Hindlimb muscle (tissue), 1 donor: ENCODE measurements at places on chromosomes 1 and 21.

DNA sequence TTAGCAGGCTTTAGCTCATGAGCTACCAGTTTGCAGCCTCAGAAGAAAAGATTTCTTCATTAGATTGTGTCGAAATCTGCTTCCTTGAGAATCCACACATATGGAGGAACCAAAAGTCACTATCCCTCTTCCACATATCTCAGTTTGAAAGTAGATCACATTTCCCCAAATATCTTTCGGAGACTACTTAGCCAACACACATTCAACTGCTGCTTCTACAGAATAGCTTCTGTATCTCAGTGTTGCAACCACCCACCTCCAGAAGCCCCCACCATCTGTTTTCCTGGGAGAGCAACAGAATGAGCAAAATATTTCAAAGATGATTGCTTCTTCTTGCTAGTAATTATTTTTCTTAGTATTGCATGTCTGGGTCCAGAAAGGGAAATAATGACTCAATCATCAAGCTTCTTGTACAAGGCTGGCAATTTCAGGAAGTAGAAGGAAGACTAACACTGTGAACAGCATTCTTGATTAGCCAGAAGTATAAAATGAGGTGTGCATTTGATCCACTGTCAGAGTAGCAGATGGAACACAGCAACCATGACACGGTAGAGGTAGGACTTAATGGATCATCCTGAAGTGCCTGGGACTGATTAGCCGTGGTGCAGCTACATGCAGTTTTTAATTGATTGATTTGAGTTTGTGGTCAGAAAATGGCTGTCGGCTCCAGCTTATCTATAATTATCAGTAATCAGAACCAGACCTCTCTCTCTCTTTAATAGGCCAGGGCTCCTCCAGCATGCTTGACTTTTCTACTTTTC, 24.9 kb downstream of the ZC3H11B start:
- DNase-seq = no peak

GRCh38 chr1:119779869-119780356, 11.2 kb upstream of the HMGCS2 start:
- peak; percentile 73 for DNase-seq

DNA sequence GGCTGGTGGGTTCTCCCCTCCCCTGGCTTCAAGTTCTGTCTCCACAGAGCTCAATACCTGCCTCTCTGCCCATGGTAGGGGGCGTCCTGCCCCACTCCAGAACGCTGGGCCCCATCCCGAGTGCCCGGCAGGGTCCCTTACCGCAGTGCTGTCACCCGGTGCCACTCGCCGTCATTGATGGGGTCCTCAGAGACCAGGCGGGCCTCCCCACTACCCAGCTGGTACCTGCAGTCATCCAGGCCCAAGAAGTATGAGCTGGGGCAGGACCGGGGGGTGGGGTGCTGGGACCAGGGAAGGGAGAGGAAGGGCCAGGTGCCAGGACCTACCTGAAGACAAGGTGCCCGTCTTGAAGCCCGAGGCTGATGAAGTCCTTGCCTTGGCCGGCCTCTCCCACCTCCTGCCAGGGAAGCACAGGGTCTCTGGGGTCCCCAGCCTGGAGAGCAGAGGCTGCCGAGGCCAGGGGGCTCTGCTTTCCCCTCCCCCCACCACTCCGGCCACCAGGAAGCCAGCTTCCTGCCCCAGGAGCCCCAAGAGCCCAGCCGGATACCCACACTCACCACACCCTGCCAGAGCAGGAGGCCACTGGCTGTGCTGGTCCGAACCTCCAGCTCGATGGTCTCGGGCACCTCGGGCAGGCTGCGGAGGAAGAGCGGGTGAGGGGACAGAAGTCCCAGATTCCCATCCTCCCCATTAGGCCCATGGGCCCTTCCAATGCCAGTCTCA, 12.1 kb downstream of the LDLRAD2 start:
- DNase-seq = no peak

DNA sequence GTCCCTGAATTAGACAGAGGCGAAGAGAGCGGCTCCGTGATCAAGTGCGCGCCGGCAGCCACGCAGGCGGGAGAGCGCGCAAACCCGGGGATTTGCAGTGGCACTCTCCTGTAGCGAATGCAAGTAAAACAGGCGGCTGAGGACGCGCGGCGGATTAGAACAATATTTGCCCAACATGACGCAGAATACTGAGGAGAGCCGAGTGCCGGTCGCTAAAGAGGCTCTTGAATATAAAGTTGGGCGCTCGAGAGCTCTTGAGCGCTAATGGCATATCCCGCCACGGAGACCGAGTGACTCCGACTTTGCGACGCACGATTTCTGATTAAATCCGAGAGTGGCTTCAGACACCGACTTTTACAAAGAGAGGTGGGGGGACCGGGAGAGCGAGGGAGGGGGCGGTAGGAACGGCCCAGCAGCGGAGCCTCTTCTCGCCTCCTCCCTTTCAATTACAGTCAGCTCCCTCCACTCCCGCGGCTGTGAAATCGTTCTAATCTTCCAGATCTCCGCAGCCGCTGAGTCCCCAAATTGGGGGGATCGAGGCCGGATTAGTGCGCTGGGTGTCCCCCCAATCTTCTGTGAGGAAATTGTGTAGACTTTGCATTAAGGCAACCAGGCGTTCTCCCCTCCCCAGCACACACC, 2.3 kb downstream of the PAX7 start:
- DNase-seq = no peak

DNA sequence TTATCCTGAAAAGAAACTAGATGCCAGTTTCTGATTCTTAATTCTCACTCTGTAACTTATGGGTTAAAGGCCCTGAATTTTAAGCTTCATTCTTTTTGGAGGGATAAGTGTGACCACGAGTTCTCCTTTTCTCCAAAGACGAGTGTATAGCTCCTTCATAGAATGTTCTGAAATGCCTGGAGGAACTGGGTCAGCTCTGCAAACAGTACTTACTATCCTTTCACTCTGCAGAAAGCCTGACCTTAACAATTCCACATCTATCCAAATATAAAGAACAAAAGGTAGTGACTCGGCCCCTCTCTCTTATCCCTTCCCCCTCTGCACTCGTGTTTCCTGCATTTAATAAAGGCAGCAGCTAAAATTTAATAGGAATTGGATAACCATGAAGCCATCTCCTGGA, 150.5 kb downstream of the LYPLAL1 start:
- DNase-seq = no peak

DNA sequence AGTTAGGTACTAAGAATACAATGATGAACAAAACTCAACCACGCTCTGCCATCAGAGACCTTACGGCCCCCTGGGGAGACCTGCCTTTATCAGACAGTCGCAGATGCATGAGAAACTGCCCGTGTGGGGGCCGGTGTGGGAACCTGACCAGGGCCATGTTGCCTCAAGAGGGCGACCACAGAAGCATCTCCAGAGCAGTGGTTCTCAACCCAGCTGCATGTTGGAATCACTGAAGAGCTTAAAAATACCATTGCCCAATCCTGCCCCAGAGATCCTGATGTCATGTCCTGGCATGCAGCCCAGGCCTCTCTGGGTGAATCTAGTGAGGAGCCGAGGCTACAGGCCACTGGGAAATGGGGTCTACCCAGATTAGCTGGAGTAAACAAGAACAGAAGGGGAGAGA, 108.7 kb downstream of the PRDM2 start:
- no peak for DNase-seq

GRCh38 chr1:3539707-3540425, 71.4 kb downstream of the MEGF6 start:
- no peak for DNase-seq

GRCh38 chr1:72230746-72231145, 51.6 kb downstream of the NEGR1 start:
- no peak for DNase-seq

GRCh38 chr1:199265319-199265718, 626.5 kb downstream of the PTPRC start:
- no peak for DNase-seq

- DNase-seq = no peak
Observed at GRCh38 chr1:31883357-31883942, 54.7 kb downstream of the PTP4A2 start.

DNA sequence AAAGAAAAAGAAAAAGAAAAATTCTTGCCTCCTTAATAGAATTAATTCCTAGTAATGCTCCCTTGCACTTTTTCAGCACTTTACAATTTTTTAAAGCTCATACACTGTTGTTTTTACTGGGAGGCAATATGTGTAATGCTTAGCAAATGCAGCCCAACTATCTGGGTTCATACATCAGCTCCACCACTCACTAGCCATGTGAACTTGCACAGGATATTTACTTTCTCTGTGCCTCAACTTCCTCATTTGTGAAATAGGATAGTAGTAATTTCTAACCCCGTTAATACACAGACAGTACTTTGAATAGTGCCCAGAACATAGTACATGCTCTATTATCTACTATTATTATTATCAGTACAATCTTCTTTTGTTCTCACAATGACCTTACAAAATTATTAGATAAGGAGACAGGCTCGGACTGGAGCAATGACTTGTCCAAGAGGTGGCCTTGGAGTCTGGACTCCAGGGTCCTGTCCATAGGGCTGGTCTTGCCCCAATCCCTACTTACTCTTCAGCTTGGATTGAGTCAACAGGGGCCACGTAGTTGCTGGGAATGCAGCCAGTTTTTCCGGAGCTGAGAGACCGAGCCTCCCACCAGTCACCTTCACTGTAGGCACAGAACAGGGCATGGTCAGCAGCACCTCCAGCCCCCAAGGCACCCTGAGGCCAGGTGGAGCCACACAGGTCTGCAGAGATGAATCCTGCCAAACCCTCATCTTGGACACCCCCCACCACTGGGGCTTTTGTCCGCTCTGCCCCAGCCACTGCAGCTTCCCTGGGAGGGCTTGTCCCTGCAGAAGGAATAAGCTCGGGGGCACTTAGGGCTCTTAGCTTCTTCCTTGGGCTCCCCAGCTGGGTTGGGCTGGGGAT, 13.7 kb downstream of the FGR start:
- no peak for DNase-seq

DNA sequence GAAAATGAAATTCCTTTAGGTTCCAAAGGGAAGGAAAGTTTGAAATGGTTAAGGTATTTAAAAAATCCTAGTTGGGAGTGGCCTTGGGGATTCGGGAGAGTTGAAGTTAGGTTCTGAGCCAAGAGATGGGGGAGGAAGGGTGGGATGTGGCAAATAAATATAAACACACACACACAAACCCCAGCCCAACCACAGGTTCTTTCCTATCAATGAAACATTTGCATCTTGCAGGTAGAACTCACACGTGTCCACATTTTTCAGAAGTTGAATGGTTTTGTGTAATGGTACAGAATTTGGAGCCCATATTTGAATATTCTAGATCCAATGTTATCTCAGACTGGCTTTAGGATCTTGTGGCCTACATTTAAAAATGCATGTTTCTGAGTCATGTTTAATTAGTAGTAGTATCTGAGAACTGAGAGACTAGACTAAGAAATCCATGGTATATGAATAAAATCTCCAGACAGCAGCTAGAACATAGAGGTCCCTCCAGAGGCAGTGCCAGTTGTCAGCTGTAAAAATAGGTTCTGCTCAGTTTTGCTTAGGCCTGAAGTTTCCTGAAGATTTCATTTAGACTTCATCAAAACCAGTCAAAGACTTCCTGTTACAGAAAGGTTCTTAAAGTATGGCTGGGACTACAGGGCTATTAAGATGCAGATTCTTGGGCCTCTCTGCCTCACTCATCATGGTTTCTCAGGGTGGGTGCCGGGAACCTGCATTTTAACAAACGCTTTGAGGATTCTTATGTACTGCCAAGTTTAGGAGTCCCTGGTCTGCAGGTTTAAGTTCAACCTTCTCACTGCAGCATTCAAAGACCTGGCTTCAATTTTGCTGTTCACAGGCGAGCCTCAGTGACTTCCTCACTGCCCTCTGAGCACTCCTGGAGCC, 21.3 kb downstream of the RUNX1 start:
- DNase-seq = no peak
